CD8-positive, alpha-beta T cell (primary cell): ENCODE measurements at places on chromosomes 6 and 20.
A peak's percentile ranks its signal among the peaks of the same experiment; 100 is the strongest.

DNA sequence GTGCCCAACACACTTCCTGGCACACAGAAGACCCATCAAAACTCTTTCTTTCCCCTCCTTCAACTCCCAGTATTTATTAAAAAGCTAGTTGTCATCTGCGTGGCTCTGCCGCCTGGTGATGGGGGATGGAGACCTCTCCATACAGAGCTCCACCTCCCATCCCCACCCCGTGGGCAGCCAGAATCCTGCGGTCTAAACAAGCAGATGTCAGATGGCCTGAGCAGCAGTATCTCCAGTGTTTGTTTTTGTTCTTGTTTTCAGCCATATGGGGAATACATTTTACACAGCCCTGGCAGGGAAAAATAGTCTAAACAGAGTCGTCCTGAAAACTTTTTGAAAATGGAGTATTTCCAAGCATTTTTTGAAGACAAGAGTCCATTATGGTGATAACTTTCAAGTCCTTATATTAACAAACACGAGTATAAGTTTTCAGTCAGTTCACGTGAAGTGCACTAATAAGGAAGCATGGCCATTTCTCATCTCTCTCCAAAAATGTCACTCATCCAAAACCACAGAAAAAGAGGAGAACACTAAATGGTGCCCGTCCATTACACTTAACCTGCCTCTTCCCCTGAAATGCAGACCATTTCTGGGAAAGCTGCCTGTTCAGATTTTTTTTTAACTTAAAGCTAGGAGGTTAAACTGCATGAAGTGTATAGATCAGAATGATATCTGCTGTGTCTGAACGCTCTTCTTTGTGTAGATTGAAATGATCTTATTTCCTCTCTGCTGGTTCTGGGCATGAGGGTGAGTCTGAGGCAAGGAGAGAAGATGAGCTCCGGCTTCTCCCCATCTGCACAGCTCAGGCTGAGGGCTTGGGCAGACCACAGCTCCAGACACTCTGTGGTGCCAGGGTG is 91.0 kb downstream of the TCP11 start:
- no peak for DNase-seq

GRCh38 chr6:16873698-16874097 is 112.4 kb upstream of the ATXN1 start:
- DNase-seq: no peak

DNA sequence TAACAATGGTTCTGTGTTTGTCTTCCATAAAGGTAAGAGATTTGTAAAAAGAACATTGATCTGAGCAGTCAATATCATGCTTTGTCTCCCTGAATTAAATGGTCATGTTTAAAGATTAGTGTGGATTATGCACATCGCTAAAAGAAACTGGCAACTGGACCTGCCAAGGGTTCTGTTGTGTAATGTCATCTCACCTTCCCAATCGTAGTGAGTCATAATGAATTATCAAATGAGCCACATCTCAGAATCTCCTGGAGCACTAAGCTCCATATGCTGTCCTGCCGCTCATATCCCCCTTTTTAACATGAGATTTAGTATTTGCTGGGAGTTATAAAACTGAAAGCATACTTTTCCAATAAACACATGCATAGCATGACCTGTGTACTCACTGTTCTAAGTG is 187.0 kb upstream of the OPRM1 start:
- DNase-seq: no peak

DNA sequence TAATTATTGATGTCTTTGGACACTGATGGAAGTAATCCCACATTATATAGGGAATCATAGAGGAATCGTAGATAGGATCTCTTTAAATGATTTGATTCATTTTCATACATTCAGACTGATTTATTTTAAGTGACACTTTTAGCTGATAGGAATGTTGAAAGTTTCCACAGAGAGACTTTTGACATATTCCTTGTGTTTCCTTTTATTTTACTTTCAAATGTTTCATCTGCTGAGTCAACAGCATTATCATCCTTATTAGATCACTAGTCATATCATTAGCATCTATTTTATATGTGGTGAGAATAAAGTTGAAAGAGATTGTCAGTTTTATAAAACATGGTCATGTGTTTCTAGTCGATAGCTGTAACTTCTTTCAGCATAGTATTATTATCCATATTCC is 13.4 kb downstream of the DCBLD1 start:
- no peak for DNase-seq

- DNase-seq: peak; percentile 32
Observed at GRCh38 chr6:43274916-43275597, 23.0 kb upstream of the SLC22A7 start.

- DNase-seq: no peak
Observed at GRCh38 chr6:51613558-51613957, 473.9 kb downstream of the PKHD1 start.

GRCh38 chr6:6655805-6656251 is 67.3 kb downstream of the LY86 start:
- no peak for DNase-seq

DNA sequence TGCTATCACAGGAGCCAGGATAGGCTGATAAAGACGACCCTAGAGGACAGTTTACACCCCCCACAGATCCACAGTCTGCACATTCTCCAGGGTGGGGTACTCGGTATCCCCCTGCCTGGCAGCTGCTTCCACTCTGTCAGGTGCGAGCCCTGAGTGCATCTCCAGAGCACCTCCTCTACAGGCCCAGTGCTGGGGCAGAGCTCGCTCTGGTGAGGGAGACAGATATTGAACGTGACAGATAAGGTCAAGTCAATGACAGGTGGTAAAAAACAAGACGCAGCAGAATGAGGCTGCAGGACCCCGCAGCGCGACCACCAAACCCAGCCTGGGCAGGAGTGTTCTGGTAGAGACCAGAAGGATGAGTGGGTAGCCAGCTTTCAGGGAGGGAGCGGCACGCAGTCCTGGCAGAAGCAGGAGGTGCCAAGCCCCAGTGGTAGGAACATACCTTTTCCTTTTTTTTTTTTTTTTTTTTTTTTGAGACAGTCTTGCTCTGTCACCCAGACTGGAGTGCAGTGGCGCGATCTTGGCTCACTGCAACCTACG is 12.4 kb upstream of the MYL9 start:
- DNase-seq: no peak

DNA sequence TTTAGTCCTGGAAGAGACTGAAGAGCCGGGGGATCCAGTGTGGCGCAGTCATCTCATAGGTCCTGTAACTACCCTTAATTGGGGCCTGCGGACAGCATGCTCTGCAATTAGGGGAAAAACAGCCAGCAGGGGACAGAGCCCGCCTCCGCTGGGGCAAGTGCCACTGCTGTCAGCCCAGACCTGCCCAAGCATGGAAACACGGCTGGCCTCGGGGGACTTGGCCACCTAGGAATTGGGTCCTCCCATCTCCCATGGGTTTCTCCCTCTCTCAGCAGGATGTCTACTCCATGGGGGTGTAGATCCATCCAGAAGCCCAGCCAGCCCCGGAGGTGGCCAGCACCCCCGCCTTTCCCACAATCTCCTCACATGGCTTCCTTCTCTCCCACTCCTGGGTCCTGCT is 3.6 kb downstream of the GHRH start:
- DNase-seq: no peak

GRCh38 chr6:26044140-26045064 is 42.8 kb upstream of the HFE start:
- peak; percentile 40 for DNase-seq

DNA sequence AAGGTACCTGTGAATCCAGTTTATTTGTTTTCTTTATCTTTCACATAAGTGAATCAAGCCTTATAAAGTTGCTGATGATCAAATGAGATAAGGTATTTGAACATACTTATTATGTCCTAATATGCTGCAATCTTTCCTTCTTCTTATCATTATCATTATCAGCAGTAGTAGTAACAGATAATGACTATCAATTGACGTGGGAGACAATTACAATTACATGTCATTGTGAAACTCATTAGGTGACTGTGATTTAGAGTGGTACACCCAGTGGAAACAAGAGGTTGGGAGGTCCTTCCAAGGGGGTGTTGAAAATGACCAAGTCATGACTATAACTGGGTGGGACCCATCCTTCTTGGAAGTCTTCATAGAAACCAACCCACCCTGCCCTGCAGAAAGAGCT is 2.8 kb downstream of the CLIC5 start:
- no peak for DNase-seq

GRCh38 chr6:37171970-37172812 is 2.2 kb downstream of the PIM1 start:
- DNase-seq: peak; percentile 91

- no peak for DNase-seq
Observed at GRCh38 chr6:135586388-135586787, 88.8 kb upstream of the AHI1 start.

DNA sequence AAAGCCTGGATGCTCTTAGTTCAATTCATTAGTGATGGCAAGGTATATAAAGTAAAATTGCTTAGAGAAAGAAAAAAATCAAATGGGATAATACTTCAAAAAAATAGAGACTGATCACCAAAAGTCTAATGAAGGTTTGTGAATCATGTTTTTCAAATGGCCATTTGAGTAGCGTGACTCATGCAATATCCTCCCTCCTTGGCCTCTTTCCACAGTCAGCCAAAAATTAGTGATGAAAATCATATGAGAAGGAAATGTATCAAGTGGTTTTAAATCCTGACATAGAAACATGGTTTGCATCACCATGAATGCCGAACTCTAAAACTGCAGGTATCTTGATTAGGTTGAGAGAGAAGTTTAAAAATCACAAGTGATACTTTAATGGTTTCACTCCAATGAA is 1.2 kb upstream of the COL19A1 start:
- DNase-seq: no peak

- no peak for DNase-seq
Observed at GRCh38 chr6:169087443-169088041, 166.1 kb downstream of the THBS2 start.

- DNase-seq: no peak
Observed at GRCh38 chr20:14521016-14521415, 183.6 kb upstream of the FLRT3 start.

GRCh38 chr20:22462975-22463914 is 121.1 kb downstream of the FOXA2 start:
- DNase-seq: no peak

DNA sequence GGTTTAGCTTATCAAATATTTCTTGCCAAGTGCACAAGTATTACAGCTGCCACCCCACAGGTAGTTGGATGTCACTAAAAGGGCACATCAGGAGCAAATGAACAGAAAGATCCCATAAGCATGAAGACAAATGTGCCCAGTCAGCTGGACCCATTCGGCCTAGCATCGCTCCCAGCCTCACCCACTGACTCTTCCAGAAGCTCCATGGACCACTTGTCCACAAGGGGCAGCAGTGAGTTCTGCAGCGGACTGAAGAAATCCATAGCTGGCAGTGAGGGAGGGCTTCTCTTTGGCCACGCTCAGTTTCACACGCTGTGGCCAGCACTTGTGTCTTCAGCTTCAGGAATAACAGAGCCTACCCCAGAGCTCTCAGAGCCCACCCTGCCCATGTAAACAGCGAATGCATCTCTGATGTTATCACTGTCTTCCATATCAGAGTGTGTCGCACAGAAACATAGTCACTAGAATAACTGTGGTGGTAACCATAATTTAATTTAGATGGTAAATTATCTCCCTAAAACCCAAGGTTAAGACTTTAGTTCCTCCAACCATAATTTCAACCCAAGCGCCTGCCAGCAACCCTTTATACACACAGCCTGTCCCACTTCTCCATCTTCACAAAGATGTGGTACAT is 15.8 kb downstream of the CGA start:
- peak; percentile 53 for DNase-seq

- no peak for DNase-seq
Observed at GRCh38 chr20:21707267-21707666, 1.8 kb downstream of the PAX1 start.

- DNase-seq: no peak
Observed at GRCh38 chr6:74755196-74755595, 450.7 kb downstream of the COL12A1 start.

DNA sequence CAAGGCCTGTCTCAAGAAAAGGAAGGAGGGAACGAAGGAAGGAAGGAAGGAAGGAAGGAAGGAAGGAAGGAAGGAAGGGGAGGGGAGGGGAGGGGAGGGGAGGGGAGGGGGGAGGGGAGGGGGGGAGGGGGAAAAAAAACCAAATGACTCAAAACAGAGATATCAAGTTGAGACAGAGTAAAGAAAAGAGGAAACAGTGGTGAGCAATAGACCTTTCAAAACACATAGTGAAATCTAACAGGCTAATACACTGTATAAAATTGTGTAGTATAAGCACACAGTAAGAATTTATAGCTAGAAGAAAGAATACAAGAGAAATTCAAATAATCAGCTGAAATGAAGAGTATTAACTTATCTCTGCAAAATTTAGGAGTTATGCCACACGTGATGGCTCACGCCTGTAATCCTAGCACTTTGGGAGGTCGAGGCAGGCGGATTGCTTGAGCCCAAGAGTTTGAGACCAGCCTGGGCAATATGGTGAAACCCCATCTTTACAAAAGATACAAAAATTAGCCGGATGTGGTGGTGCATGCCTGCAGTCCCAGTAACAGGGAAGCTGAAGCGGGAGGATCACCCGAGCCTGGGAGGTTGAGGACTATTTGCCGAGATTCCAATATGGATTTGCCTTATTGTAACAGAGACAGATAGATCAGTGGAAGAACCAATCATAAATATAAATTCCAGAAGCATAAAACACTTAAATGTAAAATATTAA is 123.2 kb downstream of the PRND start:
- DNase-seq: no peak

GRCh38 chr20:1185316-1185741 is 548 bp upstream of the TMEM74B start:
- DNase-seq: no peak

GRCh38 chr6:67914419-67914818 is 720.7 kb upstream of the ADGRB3 start:
- no peak for DNase-seq

GRCh38 chr6:125512621-125513020 is 210.9 kb upstream of the HDDC2 start:
- peak; percentile 3 for DNase-seq

DNA sequence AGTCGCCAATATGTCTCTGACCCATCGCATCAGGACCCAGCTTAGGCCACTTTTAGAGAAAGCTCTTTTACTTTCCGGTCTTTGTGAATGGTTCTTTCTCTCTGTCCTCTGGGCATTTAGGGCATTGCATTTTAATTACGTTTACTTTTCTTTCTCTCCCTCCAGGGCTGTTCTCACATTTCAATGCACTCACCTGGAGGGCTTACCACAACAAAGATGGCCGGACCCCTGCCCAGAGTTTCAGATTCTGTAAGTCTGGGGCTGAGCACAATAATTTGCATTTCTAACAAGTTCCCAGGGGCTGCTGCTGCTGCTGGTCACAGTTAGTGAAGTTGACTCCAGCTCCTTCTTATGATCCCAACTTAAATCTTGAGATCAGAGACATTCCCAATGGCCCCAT is 3.0 kb downstream of the ANKRD66 start:
- no peak for DNase-seq

- DNase-seq: no peak
Observed at GRCh38 chr6:41025966-41026530, 13.0 kb downstream of the UNC5CL start.
